H4 (cell line): ENCODE measurements at places on chromosomes 16 and 17. TPM values are rescaled to one million over a fixed set of nuclear protein-coding genes. Genes with fewer than 3 reads are reported as not detected.

GRCh38 chr16:67243481-67243880 is 3.8 kb downstream of the FHOD1 start:
- DNase-seq, result no peak

SSTR5 gene
- total RNA-seq, result not detected in 2 replicates

DNA sequence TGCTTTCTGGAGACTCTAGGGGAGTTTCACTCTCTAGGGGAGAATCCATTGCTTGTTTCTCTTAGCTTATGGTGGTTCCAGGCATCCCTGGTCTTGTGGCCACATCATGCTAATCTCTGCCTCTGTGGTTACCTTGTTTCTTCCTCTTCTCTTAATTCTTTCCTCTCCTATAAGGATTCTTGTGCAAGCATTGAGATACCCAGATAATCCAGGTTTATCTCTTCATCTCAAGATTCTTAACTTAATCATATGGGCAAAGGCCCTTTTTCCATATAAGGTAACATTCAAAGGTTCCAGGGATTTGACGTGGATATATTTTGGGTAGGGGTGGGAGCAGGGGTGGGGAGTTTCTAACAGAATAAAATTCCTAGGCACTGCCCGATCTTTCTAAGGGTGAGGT is 32.6 kb downstream of the FAM20A start:
- DNase-seq, result no peak

SECTM1 gene
- 30.1 and 30.7 TPM in 2 replicates for total RNA-seq

SLC2A4 gene
- 0.17 and 0.23 TPM in 2 replicates for total RNA-seq

DNA sequence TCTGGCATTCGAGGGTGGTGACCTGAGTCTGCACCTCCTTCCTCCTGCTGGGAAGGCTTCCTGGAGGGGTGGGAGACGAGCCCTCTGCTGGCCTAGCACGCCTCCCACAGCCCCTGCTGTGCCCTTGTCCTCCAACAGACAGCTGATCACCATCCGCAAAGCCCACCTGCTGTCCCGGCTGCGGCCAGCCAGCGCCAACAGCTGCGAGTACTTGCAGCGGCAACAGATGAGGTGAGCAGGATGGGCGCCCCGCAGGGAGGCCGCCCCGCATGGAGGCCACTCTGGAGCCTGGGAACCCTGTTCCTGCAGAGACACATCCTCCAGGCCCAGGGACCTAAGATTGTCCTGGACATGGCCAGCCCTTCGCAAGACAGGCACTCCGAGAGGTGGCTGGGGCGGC is 21.6 kb downstream of the UBALD1 start:
- no peak for DNase-seq

MT1H gene
- total RNA-seq, result not detected in 2 replicates
